ENCODE measurements at places on chromosomes 4 and X.
A peak's percentile ranks its signal among the peaks of the same experiment; 100 is the strongest.

- no peak for DNase-seq
Measured at GRCh38 chr4:10040049-10040892, 19.0 kb upstream of the SLC2A9 start.

DNA sequence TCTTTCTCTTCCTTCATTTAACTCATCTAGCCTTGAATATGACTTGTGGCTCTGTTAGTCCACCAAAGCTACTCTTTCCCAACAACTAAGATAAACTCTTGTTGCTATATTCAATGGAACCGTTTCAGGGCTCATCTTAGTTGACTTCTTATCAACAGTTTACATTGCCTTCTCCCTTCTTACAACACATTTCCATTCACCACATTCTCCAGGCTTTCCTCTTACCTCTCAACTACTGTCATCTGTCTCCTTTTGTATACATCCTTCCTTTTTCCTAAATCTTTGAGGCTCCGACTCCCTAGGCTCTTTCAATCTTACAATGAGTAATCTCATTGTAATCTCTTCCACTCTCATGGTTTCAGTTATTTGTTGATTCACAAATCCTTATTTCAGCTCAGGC is 58.5 kb downstream of the NCAPG start:
- no peak for DNase-seq

GRCh38 chr4:7785017-7785416 is 154.6 kb downstream of the AFAP1 start:
- no peak for DNase-seq

- DNase-seq = peak; percentile 60
Measured at GRCh38 chr4:98341309-98341708, 80.1 kb downstream of the RAP1GDS1 start.

DNA sequence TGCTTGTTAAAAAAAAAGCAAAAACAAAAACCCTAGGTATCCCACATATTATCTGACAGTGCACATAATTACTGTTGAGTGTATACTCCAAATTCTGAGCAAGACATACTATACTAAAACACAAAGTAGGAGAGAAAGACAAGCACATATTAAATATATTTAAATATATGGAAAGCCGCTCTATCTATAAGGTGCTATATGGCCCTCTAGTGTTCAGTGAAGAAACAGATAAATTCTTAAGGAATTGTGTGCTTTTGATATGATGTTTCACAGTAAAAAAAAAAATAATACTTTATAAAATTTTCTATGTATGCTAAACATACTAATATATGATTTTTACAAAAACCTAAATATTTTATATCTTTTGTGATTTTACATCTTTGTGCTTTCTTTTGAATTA is 137.8 kb downstream of the FBXW7 start:
- DNase-seq = peak; percentile 50

GRCh38 chrX:145213504-145213903 is 33.8 kb upstream of the SPANXN1 start:
- DNase-seq = peak; percentile 72

- no peak for DNase-seq
Measured at GRCh38 chr4:37528166-37528885, 157.8 kb downstream of the RELL1 start.

- no peak for DNase-seq
Measured at GRCh38 chr4:164768516-164768915, 14.6 kb downstream of the SMIM31 start.

DNA sequence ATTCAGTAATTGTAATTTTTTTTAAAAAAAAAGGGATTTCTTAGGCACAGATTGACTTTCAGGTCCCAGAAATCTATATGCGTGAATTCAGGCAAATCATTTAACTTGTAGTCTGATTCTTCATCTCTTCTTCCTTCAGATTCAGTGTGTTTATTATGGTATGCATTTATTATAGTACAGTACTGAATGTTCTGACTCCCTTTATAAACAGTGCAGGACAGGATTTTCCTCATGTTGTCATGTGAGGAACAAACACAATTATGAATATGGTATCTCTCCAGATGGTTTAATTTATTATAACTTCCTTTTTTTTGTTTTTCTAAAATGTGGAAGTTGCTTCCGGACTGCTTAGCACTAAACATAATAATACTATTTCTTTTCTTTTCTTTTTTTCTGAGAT is 54.2 kb downstream of the RPS3A start:
- no peak for DNase-seq

- no peak for DNase-seq
Measured at GRCh38 chrX:147957291-147957690, 23.8 kb upstream of the FMR1NB start.

DNA sequence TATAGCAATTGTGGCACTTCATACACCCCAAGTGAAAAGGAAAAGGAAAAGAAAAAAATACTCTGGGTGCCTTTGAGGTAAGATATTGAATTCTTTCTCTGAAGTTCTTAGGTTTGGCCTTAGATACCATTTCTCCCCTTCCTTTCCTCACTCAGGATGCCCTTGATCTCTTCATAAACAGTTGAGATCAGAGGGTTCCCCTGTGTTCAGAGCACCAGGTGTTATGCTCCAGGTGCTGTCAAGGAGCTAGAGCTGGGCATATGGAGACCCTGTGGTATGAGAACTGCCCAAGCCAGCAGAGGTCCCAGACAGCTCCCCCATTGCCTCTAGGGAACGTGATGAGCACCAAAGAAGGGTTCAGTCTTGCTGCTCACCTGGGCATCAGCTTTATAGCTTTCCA is 17.1 kb upstream of the CD40LG start:
- no peak for DNase-seq

- DNase-seq = no peak
Measured at GRCh38 chrX:45806410-45807121, 605.9 kb upstream of the DIPK2B start.

DNA sequence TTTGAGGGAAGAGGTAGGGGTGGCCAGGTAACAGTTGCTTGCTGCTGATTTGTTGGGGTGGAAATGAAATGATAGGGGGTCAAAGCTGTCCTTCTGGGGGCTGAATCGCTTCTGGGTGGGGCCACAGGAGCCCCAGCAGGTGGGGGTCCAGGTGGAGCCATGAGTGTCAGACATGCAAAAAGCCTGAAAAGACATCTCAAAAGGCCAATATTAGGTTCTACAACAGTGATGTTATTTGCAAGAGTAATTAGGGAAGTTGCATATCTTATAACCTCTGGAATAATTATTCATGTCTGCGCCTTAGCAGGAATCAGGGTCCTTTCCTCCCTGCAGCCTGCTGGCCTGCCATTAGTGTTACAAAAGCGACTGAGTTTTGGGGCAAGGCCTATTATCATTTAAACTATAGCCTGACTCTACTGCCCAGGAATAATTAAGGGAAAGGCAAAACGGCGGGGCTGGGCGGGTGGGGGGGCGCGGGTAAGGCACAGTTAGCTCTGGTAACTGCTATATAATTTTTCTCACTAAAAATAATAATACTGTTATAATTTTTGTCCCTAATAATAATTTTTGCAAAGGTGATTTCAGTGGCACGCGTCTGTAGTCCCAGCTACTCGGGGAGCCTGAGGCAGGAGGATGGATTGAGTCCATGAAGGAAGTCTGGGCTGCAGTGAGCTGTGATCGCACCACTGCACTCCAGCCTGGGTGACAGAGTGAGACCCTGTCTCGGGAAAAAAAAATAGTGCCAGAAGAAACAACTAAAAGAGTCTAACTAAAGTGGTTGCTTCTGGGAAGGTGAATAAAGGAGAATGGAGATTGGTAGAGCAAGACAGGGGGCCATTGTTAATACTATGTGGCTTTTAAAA is 145.7 kb downstream of the MAGEB17 start:
- DNase-seq = no peak

Measured in brain (organoid and tissue), 16 donors.